Panc1 (cell line): ENCODE measurements at places on chromosomes 11 and 22. TPM values are rescaled to one million over a fixed set of nuclear protein-coding genes. Genes with fewer than 3 reads are reported as not detected.

SLCO2B1 gene
- total RNA-seq, result 0.77 TPM

- no peak for DNase-seq
- H3K27ac ChIP-seq, result no peak overlapping the region
- no peaks in the 10 kb centered on the region for H3K27me3 ChIP-seq
- no peak overlapping the region for H3K4me3 ChIP-seq
- H3K36me3 ChIP-seq, result no peaks in the 10 kb centered on the region
- H3K4me1 ChIP-seq, result no peaks in the 10 kb centered on the region
Observed at GRCh38 chr11:63595296-63595695, 18.9 kb downstream of the PLAAT3 start.

- no peaks in the 10 kb centered on the region for H3K4me1 ChIP-seq
- H3K27ac ChIP-seq, result no peak overlapping the region
- no peak for DNase-seq
- H3K36me3 ChIP-seq, result no peaks in the 10 kb centered on the region
- no peaks in the 10 kb centered on the region for H3K27me3 ChIP-seq
Observed at GRCh38 chr11:92790926-92791616, 178.4 kb upstream of the MTNR1B start.

DEPDC7 gene
- 7.5 TPM for total RNA-seq

SLC16A8 gene
- total RNA-seq, result not detected

GRCh38 chr11:119509969-119510401 is 87.0 kb upstream of the THY1 start:
- no peaks in the 10 kb centered on the region for H3K4me1 ChIP-seq
- H3K4me3 ChIP-seq, result no peak overlapping the region
- H3K27me3 ChIP-seq, result peaks cover 3% of the 10 kb centered on the region; the same call in 1 of the 2 replicates
- no peaks in the 10 kb centered on the region for H3K36me3 ChIP-seq
- no peak for DNase-seq

DNA sequence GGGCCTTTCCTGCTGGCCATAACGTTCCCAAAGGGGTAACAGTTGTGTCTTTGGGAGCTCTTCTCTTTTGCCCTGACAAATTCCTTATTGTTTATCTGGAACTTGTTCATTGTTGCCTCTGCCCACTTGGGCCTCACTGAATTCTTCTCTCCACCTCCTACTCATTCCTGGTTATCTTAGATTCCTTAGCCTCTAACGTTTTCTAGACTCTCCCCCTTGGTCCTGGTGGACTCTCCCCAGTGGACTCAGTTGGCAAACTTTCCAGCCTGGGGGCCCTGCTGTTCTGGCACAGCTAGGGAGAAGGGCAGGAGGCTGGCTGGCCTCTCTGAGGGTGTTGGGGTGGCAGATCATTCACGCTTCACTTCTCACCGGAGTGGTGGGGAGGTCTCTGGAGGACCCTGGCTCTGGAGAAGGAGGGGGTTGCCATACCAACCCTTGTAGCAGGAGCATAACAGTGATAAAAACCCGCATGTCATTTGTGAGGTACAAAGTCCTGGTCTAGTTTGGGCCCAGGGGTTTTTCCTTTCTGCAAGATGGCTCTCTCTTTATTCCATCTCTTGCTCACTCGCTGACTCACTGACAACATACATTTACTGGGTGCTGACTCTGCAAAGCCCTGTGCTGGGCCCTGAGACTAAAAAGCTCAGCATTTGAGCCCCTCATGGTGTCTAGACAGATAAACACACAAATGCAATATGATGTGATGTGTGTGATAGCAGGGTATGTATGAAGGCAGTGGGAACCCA is 39.7 kb downstream of the YWHAH start:
- H3K36me3 ChIP-seq, result no peaks in the 10 kb centered on the region
- no peak overlapping the region for H3K4me3 ChIP-seq
- H3K27me3 ChIP-seq, result no peaks in the 10 kb centered on the region
- no peaks in the 10 kb centered on the region for H3K4me1 ChIP-seq
- DNase-seq, result no peak

JHY gene
- 10.1 TPM for total RNA-seq
